ENCODE measurements at places on chromosomes 6 and 20.

GRCh38 chr20:48875233-48875913, 46.1 kb upstream of the ARFGEF2 start:
- no peak for DNase-seq

GRCh38 chr6:311679-312220, 19.5 kb downstream of the DUSP22 start:
- DNase-seq: no peak

DNA sequence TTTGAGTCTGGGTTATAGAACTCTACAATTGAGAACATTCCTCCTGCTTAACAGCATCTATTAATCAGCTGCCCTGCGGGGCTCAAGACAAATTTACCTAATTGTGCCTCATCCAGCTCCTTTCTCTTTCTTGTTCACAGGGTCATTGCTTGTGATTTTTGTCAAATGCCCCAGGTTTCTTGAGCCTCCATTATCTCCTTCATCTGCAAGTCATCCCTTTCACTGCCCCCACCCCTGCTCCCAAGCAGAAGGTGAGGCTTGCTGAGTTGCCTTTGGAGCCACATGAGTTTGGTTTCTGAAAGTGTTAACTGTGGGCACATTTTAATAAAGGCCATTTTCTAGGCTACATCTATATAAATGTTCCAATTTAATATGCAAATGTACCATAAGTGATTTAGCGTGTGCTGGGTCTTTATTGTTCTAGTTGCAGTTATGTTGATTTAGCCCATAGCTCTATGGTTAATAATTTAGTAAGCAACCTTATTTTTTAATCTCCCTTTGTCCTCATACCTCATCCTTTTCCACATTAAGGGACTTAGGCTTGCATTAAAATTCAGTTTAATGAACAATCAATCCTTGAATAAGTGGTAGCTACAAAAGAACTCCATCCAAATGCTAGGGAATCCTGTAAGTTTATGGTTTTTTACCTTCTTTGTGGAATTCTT, 56.1 kb downstream of the VSTM2L start:
- DNase-seq: no peak

DNA sequence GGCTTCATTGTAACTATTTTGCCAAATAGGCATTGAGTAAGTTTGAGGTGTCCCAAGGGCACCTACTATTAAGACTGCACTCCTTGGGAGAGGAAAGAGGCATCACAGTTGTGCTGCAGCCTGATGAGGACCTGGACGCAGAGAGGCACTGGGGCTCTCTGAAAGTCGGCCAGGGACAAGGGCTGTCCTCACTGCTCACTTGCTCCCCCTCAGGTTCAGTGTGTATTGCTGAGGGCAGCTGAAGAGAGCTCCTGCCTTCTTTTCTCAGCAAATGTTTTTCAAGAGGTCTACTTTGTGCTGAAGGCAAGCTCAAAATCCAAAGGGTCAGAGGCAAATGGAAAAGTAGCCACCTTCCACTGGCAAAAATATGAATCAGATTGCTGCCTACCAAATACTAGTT, 331.8 kb downstream of the RIMS1 start:
- DNase-seq: no peak

GRCh38 chr6:20840675-20841074, 306.4 kb downstream of the CDKAL1 start:
- DNase-seq: no peak

GRCh38 chr6:29792123-29793035, 35.2 kb upstream of the HLA-G start:
- peak; percentile 80 for DNase-seq

GRCh38 chr20:49247792-49248191, 28.6 kb downstream of the DDX27 start:
- DNase-seq: no peak

DNA sequence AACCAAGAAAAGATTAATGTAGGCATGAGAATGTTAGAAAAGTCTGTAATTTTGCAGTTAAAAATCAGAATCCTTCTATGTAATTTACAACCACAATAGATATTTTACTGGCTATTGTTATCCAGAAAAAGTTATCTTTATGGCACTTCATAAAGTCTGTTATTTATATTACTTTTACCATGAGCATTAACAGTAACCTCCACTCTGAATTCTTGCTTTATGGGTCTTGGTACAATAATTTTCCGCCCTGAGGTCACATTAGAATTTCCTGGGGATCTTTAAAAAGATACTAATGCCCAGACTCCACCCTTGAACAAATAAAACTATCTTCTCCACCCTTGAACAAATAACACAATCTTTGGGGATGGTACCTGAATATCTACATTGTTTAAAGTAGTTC, 9.6 kb downstream of the RSPO3 start:
- DNase-seq: no peak

DNA sequence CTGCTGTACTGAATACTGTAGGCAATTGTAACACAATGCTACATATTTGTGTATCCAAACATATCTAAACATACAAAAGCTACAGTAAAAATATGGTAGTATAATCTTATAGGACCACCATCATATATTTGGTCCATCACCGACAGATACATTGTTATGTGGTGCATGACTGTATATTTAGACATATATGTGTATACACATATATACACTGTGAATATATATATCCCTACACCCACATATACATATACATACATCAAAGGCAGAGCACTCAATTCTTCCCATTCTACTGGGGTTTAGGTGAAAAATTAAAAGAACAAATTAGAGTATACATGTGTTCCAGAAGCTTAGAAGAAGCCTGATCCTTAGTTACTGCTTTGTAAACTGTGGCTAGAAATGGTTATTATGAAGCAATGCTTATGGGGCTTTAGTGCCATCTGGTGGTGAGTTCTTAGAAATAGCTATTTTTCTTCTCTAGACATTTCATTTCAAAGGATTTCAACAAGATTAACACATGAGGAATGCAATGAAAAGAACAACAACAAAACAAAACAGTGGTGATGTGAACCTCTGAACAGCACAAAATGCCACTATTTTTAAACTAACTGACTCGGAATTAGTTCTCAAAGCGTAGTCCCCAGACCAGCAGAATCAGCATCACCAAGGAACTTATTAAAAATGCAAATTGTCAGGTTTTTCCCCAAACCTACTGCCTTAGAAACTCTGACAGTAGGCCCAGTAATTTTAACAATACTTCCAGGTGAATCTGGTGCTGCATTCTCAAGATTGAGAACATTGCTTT, 38.0 kb downstream of the PKHD1 start:
- DNase-seq: peak; percentile 27

DNA sequence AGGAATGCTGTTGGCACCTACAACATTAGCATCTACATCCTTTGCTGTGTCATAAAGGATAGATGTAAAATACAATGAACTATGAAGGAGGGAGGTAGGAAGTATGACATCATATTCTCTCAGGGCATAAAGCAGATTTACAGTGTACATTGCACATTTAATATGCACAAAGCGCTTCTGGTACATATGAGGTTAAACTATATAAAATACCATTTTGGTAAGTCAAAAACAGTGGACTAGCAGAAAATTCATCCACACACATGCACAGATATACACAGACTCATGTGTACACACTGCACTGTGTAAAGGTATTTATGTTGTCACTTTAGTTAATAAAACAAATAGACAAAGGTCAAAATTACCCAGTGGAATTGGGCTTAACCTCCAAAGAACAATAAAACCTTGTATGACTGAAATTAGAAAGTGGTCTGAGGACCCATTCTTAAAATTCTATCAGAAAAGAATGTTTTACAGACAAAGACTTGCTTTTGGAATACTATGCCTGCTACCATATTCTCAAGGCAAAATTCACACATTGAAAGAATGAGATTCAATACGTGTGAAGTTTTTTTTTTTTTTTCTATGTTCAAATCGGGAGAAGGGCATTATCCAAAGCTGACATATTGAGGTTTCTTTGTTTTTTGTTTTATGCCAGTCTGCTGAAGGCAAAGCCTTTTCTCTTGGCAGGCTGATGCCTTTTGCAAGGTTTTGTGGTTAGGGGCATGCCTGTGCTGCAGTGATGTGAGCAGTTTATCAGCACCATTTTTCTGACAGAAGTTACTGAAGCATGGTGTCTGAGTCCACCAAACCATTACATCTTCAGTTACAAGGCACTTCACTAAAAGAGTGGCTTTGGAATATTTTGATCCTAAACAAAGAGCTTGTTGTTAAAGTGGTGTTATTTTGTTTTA, 199.0 kb downstream of the PLCB1 start:
- DNase-seq: no peak

DNA sequence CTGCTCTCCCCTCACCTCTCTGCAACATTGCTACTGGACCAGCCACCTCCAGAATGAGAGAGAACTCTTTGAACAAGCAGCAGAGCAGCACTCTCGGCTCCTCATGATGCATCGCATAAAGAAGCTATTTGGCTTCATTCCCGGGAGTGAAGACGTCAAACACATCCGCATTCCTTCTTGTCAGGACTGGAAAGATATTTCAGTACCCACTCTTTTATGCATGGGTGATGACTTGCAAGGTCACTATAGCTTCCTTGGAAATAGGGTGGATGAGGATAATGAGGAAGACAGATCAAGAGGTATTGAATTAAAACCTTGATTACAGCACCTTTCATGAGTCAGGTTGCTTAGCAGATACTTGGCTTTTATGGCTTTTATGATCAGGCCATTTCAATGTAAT, 4.3 kb downstream of the CALHM4 start:
- DNase-seq: no peak

DNA sequence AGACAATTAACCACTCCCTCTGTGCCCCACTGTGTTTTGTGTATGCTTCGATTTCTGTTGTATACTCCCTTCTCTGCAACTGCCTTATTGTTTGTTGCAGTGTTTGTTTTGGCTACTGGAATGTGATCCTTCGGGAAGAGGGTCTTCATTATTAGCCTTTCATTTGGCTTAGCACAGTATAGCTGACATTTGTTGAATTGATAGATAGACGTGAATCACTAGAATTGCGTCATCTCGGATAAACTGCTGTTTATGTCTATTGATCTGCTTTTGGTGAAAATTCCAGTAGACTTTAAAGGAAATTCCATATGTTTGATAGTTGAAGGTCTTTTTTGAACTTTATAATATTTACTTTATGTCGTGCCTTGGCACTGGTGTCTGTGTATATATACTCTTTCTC, 189.9 kb upstream of the EYA4 start:
- DNase-seq: no peak

DNA sequence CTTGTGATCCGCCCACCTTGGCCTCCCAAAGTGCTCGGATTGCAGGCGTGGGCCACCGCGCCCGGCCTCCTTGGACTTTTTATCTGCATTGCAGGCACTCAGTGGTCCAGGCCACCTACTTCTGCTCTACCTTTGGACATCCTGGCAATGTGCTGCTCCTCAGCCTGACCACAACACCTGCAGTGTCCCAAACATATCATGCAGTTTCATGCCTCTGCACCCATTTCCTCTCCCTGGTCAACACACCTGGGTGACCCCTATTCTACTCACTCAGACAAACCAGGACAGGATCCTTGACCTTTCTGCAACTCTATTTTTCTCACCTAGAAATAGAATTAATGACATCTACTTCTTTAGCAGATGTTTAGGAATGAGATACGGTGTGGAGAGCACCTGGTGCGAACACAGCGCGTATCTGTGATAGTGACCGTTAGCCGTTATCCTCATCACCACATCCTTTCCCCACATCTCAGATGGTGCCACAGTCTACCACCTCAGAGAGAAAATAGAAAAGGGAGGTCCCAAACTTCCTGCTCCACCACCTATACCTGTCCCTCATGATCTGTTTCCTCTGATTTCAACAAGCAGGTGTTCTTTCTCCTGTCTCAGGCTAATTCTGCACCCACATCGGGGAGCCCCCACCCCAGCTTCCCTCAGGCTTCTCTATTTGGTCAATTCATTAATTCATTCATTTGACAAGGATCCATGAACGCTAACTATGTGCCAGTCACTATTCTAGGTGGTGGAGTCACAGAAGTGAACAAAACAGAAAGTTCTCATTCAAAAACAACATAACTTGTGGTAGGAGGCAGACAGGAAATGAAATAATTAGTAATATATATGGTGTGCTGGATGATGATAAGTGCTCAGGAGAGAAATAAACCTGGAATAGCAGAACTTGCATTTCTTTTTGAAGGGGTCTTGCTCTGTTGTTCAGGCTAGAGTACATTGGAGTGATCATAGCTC, 4.3 kb upstream of the BTN3A2 start:
- peak; percentile 29 for DNase-seq

DNA sequence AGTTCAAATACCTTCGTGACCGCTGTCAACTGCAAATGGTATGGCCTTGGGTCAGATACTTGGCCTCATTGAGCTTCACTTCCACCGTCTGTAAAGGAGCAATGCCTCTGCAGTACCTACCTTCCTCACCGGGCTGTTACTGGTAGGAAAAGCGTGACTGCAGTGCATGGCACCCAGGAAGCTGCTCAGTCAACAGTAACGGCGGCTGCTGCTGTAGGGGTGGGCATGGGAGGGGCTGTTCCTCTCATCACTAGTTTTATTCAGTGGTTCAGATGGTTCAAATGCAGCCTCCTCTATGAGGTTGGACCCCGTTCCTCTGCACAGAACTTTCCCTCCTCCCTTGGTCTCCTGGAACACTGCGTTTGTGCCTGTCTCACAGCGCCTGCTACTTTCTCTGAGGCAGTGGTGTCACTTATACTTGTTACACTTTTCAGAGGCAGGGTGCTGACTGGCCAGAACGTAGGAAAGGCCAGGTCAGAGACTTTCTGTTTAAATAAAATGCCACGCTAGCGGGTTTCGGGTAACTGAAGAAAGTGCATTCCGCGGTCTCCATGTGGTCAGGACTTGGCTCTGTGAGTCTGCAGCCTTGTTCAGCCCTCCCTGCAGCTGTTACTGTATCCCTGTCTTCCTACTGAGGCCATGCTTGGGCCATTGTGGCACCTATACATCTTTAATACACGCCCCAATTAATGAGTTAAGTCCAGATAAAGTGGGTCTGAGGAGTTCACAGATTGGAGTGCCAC, 279.6 kb downstream of the NRN1 start:
- no peak for DNase-seq

DNA sequence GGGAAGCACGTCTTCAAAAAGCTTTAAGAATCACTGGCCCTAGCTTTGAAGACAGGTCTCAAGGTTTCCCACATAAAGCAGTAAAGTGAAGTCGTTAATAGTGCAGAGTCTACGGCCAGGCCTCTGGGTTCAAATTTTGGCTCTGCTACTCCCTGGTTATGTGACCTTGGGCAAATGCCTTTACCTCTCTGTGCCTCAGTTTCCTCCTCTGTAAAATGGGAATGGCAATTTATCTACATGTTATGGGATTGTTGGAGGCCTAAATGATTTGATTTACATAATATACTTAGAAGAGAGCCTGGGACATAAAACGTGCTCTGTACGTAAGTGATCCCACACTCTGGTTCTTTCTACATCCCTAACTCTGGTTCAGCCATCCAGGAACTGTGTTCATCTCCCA, 32.1 kb downstream of the CPNE5 start:
- no peak for DNase-seq

- no peak for DNase-seq
Observed at GRCh38 chr20:11780765-11781369, 136.8 kb upstream of the BTBD3 start.

- DNase-seq: peak; percentile 7
Observed at GRCh38 chr6:30990422-30991086, 7.0 kb downstream of the MUC21 start.

GRCh38 chr6:47042275-47042791, at the start of gene ADGRF1:
ADGRF1 (minus strand) TSS chr6:47042332; CDS start chr6:47029061, 13,271 bp downstream.
- DNase-seq: no peak
